ENCODE measurements at places on chromosomes 6 and 20.

DNA sequence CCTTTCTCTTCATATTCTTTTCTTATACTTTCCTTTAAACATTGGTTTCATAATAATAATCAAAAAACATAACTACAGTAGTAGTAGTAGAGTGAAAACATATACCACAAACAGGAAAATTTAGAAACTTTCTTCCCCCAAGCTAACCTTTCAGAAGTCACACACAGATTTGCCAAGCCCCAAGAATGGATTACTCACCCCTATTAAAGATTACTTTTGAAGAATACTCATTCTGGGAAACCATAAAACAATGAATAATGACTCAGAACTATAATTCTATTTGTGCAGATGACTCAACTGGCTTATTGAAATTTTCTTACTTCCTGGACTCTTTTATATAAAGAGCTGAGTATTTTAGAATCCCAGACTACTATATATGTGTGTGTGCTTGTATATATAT lies 119.4 kb upstream of the GJE1 start:
- DNase-seq: no peak

GRCh38 chr6:103784117-103784516 lies 1075.6 kb downstream of the HACE1 start:
- DNase-seq: no peak

GRCh38 chr6:15800841-15801617 lies 138.2 kb upstream of the DTNBP1 start:
- no peak for DNase-seq

GRCh38 chr6:48928937-48929336 lies 534.1 kb downstream of the MMUT start:
- DNase-seq: no peak

GRCh38 chr20:38239441-38239840 lies 21.1 kb downstream of the KIAA1755 start:
- no peak for DNase-seq

- no peak for DNase-seq
Observed at GRCh38 chr20:8652396-8652795, 416.5 kb upstream of the PLCB4 start.

DNA sequence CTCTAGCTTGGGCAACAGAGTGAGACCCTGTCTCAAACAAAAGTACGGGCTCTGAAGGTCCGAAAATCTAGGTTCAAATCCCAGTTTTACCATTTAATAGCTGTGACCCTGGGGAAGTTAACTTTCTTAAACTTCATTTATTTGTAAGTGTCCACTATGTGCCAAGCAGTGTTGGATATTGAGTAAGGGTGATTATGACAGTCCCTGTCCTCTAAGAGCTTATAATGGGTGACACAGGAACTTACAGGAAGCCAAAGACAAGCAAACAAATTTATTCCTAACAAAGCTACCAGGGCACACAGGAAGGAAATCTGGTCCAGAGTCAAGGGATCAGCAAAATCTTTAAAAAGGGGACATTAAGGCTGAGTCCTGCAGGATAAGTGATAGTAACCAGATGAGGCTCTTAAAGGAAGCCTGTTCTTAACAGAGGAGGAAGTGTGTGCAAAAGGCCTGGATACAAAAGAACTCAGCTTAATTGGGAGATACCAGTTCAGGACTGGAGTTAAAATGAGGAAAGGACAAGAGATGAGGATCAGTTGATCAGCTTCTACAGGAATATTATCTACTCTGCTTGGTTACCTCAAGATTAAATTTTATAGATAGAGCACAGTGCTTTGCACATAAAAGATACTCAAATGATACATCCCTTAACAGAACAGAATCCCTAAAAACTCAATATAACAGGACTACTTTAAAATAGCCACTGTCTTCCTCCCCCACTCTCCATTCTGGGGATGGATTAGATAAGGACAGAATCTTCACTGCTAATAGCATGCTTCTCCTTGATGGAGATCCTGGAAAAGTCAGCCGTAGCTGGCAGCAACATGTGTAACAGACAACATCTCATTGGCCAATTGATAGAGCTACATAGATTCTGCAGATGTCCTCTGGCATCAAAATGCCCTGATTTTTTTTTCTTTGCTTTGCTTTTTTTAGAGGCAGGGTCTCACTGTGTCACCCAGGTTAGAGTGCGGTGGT lies 6.1 kb downstream of the SNX3 start:
- DNase-seq: no peak

Data from hypothalamus (tissue), 51 donors.